ENCODE measurements at places on chromosomes 3 and 15.

DNA sequence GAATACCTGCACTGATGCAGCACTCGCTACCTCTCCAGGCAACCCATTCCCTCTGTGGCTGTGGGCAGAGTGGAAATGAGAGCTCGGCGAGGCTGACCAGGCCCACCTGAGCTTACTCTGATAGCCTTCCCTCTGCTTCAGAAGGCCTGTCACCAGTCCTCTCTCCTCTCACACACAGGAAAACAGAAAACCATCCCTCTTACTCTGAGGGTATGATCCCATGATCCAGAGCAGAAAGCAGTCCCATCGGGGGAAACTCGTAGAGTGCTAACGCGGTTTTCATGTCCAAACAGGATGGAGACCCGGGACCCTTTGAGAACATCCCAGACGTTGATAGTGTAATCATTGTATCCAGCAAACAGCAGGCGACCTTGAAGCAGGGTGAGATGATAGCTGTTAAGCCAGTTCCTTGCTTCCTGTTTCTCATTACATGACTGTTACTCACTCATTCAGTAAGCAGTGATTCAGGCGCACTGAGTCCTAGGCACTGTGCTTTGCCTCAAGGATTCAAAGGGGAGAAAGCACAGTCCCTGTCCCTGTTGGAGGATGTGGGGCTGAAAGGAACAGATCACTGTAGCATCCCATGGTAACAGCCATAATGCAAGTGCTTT, 11.8 kb upstream of the BCL2L10 start:
- no peak for DNase-seq

GRCh38 chr3:52218454-52218853, 7.0 kb downstream of the TLR9 start:
- no peak for DNase-seq

GRCh38 chr15:41987246-41987924, 15.0 kb upstream of the EHD4 start:
- DNase-seq: no peak

GRCh38 chr3:185851046-185851445, 26.2 kb upstream of the IGF2BP2 start:
- DNase-seq: no peak

- DNase-seq: no peak
Observed at GRCh38 chr3:119598410-119599098, 869 bp downstream of the PLA1A start.

GRCh38 chr3:131602011-131602779, 99.4 kb upstream of the MRPL3 start:
- no peak for DNase-seq

Data from NCI-H2029 treated with DMSO at 0.1 percent for 48 hours (cell line).